ENCODE measurements at places on chromosomes 7 and 10. TPM values are rescaled to one million over a fixed set of nuclear protein-coding genes. Genes with fewer than 3 reads are reported as not detected.

DNA sequence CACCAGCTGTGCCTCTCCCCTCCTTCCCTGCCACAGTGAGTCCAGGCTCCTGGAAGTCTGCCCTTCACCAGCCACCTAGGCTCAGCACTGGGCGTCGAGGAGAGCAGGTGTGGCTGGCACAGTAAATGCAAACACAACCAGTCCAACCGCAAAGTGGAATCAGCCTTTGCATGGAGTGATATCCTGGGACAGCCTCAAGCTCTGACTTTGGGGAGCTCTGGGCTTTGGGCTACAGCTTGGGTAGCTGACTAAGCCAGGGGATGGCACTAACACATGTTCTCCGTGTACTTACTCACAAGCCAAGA, 312.4 kb downstream of the KCNMA1 start:
- no peak for DNase-seq

GRCh38 chr7:82164813-82165212, 278.8 kb downstream of the CACNA2D1 start:
- DNase-seq: no peak

GRCh38 chr10:74977913-74978847, 133.3 kb upstream of the SAMD8 start:
- peak; percentile 21 for DNase-seq

GRCh38 chr7:60706-61105, 131.7 kb upstream of the FAM20C start:
- no peak for DNase-seq

DNA sequence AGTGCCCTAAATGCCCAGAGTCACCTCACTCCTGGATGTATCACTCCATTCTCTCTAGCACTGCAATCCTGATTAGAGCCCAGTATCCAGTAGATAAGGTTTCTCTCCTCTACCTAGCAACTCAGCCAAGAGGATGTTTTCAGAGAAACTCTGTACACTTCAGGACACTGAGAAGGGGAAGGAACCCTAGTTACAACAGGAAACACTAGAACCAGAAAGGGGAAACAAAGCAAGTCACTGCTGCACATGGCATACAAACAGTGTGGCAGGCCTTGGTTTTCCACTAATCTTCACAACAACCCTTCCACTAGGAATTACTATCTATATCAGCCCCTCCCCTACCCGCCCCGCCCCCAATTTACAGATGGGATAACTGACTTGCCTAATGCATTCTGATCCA, 1.6 kb downstream of the FAM204A start:
- DNase-seq: no peak

- no peak for DNase-seq
These were observed 4.1 kb downstream of the PRSS2 start for GRCh38 chr7:142774826-142775225.

GRCh38 chr10:100600218-100600617, 64.5 kb downstream of the HIF1AN start:
- DNase-seq: no peak

- no peak for DNase-seq
These were observed 245.5 kb upstream of the PPP2R2D start for GRCh38 chr10:131655101-131655849.

DNA sequence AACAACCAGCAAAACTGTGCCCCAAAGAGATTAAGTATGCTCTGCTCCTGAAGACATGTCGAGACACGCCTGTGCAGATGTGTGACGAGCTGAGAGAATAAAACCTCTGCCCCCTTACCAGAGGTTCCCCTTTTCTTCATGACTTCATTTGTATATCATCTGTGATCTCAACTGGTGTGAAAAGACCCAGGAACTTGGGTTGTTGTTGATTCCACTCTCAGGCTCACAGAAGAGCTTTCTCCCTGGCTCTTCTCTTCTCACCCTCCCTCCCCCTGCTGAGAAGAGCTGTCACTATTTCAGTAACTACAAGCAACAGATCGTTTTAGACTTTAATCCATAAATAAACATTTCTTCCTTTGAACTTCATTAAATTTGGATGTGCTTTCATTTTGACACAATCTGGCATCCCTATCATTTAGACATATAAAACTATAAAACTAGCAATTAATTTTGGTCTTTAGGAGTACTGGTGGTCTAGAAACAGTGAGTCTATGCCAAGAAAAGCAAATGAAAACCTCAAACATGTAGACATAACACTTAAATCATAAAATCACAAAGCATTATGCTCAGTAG, 179.3 kb upstream of the FZD8 start:
- DNase-seq: no peak

GRCh38 chr7:99679400-99680191, at the start of gene CYP3A5:
CYP3A5 (minus strand) TSS chr7:99679996; CDS start chr7:99679896, 100 bp downstream.
- no peak for DNase-seq

DNA sequence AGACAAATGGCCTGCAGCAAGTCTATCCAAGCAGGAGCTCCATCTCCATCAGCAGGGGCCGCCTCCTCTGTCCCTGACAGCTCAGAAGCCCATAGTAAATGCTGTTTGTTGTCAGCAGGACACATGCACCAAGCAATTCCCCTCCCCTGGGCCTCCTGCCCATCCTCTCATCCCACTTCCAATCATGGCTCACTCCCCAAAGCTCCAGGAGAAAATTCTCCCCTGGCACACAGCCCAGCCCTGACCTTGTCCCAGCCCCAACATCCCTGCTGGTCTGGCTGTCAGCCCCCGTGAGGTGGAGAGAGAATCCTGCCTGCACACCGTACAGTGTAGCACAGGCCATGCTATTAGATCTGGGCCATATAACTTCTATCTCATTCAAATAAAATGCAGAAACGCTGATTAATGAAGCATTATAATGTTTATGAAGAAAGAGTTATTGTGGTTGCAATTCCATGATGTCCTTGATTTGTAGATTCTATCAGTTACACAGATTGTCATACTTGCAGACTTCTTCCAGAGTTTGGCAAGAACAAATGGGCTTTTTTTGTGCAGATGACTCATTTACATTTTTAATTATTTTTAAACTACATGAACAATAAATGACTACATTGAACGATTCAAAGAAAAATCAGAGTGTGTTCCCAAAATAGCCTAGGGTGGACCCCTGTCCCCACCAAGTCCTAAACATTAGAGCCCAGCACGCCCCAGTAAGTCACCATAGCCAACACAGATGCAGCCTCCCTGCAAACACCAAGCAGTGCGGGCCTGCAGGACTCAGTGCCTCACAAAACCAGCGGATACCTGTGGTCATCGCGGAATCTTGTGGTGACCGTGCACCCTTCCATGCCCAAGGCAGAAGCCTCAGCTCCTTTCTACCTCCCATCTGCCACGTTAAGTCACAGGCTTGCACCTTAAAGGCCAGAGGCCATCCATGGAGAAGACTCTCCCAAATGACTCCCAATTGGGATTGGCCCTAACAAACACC, 70.1 kb downstream of the COBL start:
- no peak for DNase-seq

GRCh38 chr10:128779416-128779815, 653.2 kb upstream of the MKI67 start:
- DNase-seq: no peak

DNA sequence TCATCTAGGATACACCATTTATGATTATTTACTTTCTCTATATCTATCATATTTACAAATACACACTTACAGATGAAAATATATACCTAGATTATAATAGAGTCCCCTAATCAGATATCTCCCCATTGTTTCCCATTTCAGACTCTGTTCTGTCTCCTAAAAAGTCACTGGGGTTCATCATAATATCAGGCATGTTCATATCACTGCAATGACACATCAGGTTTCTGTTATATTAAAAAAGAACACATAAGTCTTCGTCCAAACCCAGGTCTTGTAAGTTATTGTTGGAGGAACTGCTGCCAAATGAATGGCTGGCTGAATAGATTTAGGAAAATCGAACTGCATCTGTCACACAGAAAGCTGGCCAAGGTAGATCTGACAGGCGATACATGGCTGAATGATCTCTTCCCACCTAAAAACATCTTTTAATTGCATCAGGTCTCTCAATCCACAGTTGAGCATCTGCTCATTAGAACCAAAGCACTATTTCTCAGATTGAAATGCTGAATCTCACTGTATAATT, 178.7 kb downstream of the CACNA2D1 start:
- DNase-seq: no peak

GRCh38 chr10:96919785-96920430, 87.8 kb downstream of the LCOR start:
- DNase-seq: no peak

DNA sequence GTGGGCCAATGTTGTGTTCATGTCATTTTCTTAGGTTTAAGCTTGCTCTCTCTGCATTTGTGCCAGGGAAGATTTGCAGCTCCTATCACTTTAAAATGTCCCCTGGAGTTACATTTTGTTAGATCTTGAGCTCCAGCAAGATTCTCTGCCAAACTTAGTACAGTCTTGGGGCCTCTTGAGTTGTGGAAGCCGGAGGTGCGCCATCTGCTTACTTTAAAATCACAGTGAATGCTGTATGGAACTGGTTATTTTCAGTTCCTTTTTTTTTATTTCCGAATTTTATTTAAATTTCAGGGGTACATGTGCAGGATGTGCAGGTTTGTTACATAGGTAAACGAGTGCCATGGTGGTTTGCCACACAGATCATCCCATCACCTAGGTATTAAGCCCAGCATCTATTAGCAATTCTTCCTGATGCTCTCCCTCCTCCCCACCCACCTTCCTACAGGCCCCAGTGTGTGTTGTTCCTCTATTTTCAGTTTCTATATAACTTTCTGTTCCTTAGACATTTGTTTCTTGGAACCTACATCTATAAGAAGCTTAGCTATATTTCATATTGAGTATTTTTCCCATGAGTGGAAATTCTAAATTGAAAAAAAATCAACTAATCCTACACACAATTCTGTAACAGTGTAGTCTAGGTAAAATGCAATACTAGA, 114.4 kb upstream of the CREB5 start:
- DNase-seq: no peak

GRCh38 chr10:27893358-27893954, 105.4 kb downstream of the ODAD2 start:
- no peak for DNase-seq

- no peak for DNase-seq
These were observed at the start of gene ADCY1 for GRCh38 chr7:45573661-45574415. ADCY1 (plus strand) TSS chr7:45574368; CDS start chr7:45574544, 176 bp downstream.

GRCh38 chr10:37667736-37668135, 189.7 kb downstream of the ZNF248 start:
- DNase-seq: no peak

DNA sequence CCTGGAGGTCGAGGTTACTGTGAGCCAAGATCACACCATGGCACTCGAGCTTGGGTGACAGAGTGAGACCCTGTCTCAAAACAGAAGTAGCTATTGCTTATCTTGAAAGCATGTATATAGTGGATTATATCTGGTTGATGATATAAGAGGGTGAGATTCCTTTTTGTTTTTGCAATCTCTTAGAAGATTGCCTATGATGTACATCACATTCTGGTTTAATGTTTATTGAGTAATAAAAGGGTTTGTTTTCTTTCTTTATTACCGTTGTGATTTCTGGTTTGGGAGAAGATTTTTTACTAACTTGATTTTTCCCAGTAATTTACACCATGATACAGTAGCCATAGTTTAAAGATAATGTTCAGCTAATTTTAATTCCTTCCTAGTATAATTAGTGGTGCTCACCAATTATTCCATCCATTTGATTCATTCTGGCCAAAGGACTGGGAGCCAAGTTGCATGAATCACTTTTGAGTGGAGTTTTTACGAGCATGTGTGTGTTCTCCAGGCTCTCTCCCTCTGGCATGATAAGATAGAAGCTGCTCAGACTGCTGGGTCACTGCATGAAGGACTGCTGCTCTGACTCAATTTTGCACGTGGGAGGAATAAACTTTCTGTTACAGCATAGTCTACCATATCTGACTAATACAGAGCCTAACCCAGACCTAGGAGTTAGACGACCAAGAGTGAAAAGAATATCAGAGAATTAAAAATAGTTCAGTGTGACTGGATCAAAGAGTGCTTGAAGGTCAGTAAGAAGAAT, 13.5 kb upstream of the TSPAN13 start:
- DNase-seq: no peak

DNA sequence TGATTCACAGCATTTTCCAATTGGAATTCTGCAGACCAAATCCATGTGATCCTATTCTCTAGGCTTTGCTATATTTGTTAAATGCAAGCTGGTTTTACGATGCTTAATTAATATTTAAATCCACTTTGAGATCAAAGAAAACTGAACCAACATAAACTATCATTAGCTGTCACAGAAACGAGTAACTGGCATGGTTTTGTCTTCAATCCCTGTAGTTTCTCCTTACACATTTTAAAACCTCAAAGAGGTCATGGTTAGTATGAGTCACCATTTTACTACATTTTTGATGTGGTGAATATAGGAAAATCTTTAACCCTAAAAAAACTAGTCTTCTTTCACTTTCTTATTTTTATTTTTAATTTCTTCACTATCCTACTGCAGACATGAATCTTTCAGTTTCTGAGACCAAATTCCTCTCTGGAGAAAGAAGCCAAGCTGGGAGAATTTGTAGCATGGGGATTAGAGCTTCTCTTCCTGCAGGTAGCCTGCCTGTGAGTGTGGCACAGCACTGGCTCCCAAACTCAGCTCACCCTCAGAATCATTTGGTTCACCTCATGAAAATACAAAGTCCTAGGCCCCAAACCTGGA, 8.7 kb upstream of the LIPM start:
- DNase-seq: peak; percentile 26

GRCh38 chr7:5532536-5533335, 109.1 kb upstream of the TNRC18 start:
- DNase-seq: peak; percentile 38

DNA sequence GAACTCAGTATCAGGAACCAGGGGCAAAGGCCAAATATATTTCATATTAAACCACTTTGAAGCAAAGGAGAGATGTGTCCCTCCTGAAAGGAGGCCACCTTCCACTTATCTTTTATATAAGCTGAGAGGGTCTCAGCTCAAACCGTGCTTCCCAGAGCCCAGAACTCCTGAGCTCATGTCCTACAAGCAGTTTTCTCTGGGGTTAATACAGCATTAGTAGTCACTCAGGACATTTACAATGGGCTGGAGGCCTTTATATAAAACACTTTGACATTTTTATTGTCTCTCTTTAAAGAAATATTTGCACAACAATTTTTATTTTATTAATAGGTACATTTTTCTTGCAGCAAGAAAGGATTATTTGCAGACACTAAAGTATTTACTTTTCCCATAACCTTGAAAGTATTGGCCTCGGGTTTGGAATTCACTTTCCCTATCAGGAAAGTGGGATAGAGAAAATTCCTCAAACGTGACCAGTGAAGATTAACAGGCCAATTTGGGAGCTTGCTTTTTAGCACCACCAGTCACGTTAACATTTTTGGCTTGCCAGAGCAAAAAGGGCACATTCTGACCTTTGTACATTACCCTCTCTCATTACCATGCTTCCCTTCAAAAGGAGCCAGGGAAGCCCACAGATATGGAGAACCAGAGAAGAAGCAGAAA, 464.9 kb upstream of the NRP1 start:
- no peak for DNase-seq

ITGA8 gene
- total RNA-seq: not detected

TRIM73 gene
- total RNA-seq: 3.6 TPM

NPSR1 gene
- total RNA-seq: not detected

LEP gene
- total RNA-seq: not detected

BBS9 gene
- 11.1 TPM for total RNA-seq

EXOSC1 gene
- 64.8 TPM for total RNA-seq

PNLIPRP1 gene
- not detected for total RNA-seq

EN2 gene
- not detected for total RNA-seq

TAS2R4 gene
- total RNA-seq: 0.92 TPM

PFKP gene
- total RNA-seq: 187 TPM

NUB1 gene
- 39.1 TPM for total RNA-seq

AIFM2 gene
- total RNA-seq: 17.6 TPM

TUBB8 gene
- total RNA-seq: not detected

ANKRD1 gene
- total RNA-seq: not detected

LFNG gene
- 30.8 TPM for total RNA-seq

SLC26A3 gene
- total RNA-seq: not detected

EGR2 gene
- 89.9 TPM for total RNA-seq

OR2A1 gene
- not detected for total RNA-seq

PNLIP gene
- not detected for total RNA-seq

PPP1R17 gene
- not detected for total RNA-seq

All from CD8-positive, alpha-beta memory T cell (primary cell).